ENCODE measurements at places on chromosomes 4 and X.
A peak's percentile ranks its signal among the peaks of the same experiment; 100 is the strongest.

- no peaks in the 10 kb centered on the region for H3K27me3 ChIP-seq
- no peak overlapping the region for H3K27ac ChIP-seq
- no peaks in the 10 kb centered on the region for H3K4me1 ChIP-seq
- H3K4me3 ChIP-seq, result no peak overlapping the region
- no peaks in the 10 kb centered on the region for H3K36me3 ChIP-seq
These were observed 1911.7 kb downstream of the PCDH7 start for GRCh38 chr4:32631831-32632230.

DNA sequence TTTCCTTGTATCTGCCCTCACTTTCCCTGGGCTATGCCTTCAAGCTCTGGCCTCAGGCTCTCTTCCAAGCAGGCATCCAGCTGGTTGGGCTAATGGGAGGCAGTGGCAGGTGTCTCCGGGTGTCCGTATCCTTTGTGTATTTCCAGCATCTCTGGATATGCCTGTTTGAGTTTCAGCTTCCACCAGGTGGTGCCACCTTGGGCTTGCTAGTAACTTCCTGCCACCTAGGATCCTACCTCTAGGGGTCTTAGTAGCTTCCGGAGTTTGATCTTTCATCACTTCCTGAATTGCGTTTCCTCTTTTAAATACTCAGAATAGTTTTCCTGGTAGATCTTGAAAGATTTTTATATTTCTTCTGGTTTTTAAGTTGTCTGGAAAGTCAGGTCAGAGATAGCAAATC, 23.2 kb upstream of the ANOS1 start:
- no peak overlapping the region for H3K4me3 ChIP-seq
- H3K4me1 ChIP-seq, result no peaks in the 10 kb centered on the region
- H3K27ac ChIP-seq, result no peak overlapping the region
- H3K36me3 ChIP-seq, result no peaks in the 10 kb centered on the region
- peak; percentile 8 for DNase-seq
- no peaks in the 10 kb centered on the region for H3K27me3 ChIP-seq

DNA sequence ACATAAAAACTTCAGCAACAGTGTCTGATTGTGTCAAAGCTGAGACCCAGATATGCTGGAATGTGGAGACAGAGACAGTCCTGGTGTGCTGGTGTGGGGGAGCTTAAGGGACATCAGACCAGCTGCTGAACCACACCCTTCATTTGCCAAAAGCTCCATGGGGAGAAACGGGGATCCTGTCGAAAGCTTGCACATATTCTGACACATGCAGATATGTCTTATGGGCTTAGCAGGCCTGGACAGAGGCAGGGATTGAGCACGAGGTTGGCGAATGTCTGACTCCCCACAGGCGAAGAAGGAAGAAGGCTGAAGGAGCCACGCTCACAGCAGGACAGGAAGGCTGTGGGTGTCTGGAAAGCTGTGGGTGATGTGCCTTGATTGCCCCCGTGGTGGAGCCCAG, 72.1 kb upstream of the ACSL1 start:
- DNase-seq, result no peak
- no peaks in the 10 kb centered on the region for H3K4me1 ChIP-seq
- H3K27ac ChIP-seq, result no peak overlapping the region
- H3K36me3 ChIP-seq, result no peaks in the 10 kb centered on the region
- H3K27me3 ChIP-seq, result peaks cover 26% of the 10 kb centered on the region

DNA sequence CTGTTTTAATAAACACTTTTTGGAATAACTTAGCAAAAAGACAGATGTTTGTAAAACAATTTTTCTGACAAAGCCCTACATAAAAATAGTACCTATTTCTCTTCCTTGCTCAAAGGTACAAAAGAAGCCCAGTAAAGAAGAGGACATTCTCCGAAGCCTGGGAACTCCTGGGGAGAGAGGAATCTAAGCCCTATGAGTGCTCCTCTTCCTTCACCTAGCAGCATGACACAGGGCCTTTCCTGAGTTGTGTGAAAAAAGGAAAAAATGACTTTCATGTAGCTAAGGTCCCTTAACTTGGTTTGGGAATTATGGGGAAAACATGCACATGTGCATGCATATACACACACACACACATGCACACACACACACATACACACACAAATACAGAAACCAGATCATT, 586.9 kb downstream of the TMA16 start:
- no peak overlapping the region for H3K27ac ChIP-seq
- no peak for DNase-seq

- no peak overlapping the region for H3K4me3 ChIP-seq
- no peak for DNase-seq
- no peak overlapping the region for H3K27ac ChIP-seq
These were observed 1836.4 kb upstream of the AGA start for GRCh38 chr4:179278647-179279046.

DNA sequence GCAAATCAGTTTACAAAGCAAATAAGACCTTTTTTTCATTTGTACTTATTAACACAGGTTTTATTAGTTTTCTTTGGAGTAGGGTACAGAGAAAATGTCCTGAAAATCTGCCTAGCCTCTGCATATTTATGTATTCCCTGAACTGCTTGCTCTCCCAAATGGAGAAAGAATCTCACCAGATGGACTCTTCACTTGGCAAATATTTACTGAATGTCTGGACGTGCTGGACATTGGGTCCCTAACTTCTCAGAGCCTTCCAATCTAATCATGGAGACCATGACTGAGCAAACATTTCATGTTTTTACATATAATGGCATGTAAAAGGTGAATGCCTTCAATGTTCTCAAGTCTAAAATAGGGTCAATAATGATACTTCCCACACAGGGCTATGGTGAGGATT, 126.0 kb downstream of the CHRDL1 start:
- H3K27me3 ChIP-seq, result no peaks in the 10 kb centered on the region
- H3K27ac ChIP-seq, result no peak overlapping the region
- H3K36me3 ChIP-seq, result no peaks in the 10 kb centered on the region
- DNase-seq, result no peak
- H3K4me3 ChIP-seq, result no peak overlapping the region

GRCh38 chr4:182562350-182562749, 319.1 kb downstream of the TENM3 start:
- H3K4me3 ChIP-seq, result no peak overlapping the region
- no peaks in the 10 kb centered on the region for H3K27me3 ChIP-seq
- no peaks in the 10 kb centered on the region for H3K36me3 ChIP-seq
- no peak for DNase-seq
- no peaks in the 10 kb centered on the region for H3K4me1 ChIP-seq

- no peaks in the 10 kb centered on the region for H3K27me3 ChIP-seq
- DNase-seq, result no peak
- H3K36me3 ChIP-seq, result no peaks in the 10 kb centered on the region
- H3K4me1 ChIP-seq, result no peaks in the 10 kb centered on the region
- H3K4me3 ChIP-seq, result no peak overlapping the region
These were observed 772.0 kb downstream of the TRIML1 start for GRCh38 chr4:188911199-188911598.

GRCh38 chrX:153450949-153451277, 5.1 kb upstream of the TREX2 start:
- H3K4me1 ChIP-seq, result no peaks in the 10 kb centered on the region
- no peak overlapping the region for H3K27ac ChIP-seq
- H3K36me3 ChIP-seq, result peaks cover 44% of the 10 kb centered on the region
